ENCODE measurements at places on chromosomes 2 and 18.

GRCh38 chr2:156986339-156986988 lies 271.0 kb upstream of the GALNT5 start:
- no peak for DNase-seq

DNA sequence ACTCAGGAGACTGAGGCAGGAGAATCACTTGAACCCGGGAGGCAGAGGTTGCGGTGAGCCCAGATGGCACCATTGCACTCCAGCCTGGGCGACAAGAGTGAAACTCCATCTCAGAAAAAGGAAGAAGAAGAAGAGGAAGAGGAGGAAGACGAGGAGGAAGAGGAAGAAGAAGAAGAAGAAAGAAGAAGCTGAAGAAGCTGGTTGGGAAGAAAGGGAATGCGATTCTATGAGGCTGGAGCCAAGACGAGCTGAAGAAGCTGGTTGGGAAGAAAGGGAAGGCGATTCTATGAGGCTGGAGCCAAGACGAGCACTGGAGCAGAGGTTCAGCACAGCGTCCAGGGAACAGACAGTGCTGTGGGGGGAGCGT lies 30.3 kb upstream of the TAF1B start:
- no peak for DNase-seq

DNA sequence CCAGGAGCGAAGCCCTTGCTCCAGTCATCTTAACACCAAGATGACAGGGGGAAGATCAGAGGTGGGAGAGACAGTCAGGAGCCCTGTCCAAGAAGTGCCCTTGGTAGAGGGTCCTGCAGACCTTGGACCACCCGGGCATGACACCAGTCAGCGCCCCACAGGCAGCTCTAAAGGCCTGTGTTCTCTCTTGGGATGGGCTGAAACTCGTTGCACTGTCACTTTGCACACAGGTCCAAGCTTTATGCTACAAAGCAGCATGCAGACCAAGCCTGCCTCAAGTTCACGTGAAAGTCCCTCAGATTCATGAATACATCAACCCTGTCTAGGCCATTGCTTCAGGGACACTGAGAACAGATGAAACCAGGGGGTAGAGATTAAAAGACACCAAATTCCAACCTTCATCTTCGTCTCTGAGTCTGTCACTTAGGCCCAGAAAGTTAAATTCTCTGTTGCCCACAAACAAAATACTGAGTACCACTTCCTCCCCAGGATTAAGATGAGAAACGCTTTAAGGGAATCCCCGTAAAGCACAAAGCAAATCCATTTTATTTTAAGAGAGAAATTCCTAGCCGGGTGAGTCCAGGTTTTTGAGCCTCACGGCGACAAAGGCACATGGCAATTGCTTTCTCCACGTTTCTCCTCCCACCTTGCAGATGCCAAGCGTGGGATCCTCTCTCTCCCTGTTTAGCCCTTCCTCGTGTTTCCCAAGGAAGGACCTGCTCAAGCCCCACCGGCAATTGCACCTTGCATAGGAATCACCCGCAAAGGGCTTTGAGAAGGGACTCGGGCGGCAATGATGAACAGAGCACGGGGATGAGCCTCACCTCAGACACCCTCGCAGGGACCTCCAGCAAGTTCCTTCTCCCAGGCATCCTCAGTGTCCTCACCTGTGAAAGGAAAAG lies 75.0 kb upstream of the ID2 start:
- no peak for DNase-seq

DNA sequence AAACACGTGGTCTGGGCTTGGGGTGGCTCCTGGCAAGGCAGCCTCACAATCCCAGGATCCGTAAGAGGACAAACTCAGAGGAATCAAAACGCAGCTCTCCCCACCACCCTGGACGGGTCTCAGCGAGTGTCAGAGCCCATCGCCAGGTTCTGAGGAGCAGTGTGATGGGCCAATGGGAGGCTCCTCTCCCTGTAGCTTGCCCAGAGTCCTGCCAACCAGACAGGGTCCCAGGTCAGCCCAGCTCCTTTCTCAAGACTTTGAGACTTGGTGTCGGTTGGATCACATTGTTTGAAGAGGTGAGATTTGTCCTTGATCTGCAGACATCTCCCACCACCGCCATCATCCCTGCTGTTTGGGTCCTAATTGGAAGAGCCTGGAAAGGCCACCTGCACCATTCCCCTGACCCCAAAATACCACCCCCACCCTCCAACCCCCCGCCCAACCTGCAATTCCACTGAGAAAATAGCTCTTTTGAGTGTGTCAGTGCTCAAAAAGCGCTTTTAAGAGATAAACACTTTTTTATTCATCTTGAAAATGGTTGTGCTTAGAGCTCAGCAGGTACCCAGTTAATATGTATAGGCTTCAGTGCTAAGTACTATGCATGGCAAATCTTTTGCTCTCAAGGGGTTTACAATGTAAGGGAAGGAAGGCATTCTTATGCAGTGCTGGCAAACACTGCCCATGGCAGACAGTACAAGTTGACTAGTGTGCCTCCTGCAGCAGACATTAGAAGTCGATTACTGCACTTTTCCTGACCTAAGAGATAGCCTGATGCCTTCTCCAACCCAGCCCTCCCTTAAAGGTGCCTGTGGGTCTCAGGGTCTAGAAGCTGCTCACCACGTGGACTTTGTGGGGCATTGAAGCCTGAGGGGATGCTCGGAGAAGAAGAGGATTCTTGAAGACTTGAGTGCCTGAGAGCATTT lies 50.6 kb downstream of the GLI2 start:
- DNase-seq = no peak

GRCh38 chr2:190696792-190697398 lies 48.0 kb downstream of the NAB1 start:
- DNase-seq = no peak

GRCh38 chr2:187168720-187169713 lies 279.0 kb downstream of the CALCRL start:
- no peak for DNase-seq

DNA sequence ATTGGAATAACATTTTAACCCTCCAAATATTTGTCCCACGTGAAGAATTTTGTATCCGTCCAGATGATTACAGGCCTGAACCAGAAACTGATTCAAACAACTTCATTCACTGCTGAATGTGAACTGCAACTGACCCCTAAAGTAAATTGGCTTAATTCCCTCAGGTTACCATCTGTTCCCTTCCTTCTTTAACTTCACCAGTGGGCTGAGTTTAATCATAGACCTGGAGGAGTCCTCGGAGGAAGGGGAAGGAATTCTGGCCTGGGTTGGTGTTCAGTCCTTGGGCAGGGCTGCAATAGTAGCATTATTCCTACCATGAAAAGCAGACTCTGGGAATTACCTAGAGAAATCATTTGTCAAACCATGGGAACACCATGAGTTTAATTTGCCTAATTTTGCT lies 207.4 kb downstream of the TMEM247 start:
- DNase-seq = no peak

- peak; percentile 51 for DNase-seq
Measured at GRCh38 chr2:2879781-2880180, 497.8 kb downstream of the EIPR1 start.

- no peak for DNase-seq
Measured at GRCh38 chr18:42864876-42865275, 250.6 kb downstream of the RIT2 start.

- DNase-seq = no peak
Measured at GRCh38 chr2:207231967-207232366, 66.2 kb upstream of the KLF7 start.

DNA sequence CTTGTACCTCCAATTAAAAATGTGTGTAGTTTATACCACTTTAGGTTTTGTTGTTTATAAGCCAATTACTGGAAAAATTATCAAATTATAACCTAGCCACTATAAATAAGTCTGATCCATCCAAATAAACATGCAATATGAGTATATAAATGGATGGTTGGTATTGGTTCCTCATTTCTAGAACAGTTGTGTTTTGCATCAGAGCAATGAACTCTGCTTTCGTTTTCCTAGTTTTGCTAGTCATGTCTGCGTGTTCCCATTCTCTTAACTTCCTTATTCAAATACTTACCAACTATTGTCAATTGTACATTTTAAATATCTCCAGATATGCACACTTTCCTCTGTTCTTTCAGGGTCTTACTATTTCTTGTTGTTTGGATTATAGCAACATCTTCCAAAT lies 641.7 kb downstream of the NR4A2 start:
- no peak for DNase-seq

- no peak for DNase-seq
Measured at GRCh38 chr18:45687621-45688020, 36.4 kb upstream of the SLC14A1 start.

DNA sequence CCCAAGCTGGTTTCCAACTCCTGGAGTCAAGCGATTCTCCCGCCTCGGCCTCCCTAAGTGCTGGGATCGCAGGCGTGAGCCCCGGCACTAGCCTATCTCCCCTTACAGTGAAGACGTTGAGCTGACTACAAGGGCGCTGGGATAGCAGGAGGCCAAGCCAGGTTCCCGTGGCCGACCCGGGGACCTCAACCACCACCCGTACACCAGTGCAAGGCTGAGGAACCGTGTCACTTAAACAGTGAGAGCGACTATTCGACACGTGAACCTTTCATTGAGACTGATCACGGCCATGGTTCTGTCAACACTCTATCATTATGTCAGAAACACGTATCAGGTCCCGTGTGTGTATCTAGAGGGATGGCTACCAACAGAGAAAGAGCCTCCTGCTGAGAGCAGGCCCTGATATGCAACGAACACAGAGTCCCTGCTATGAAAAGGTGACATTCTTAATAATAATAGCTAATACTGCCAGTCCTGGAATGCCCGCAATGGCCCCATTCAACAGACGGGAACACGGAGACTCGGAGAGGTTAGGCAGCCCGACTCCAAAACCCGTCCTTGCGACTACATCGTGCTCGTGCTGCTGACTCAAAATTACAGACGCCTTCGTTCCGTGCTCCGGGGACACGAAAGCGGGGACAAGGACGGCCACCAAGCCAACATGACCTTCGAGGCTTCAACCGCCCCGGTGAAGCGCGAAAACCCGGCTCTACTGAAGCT lies 833 bp downstream of the AFG3L2 start:
- no peak for DNase-seq

- DNase-seq = no peak
Measured at GRCh38 chr18:46480226-46480625, 176.8 kb downstream of the LOXHD1 start.

DNA sequence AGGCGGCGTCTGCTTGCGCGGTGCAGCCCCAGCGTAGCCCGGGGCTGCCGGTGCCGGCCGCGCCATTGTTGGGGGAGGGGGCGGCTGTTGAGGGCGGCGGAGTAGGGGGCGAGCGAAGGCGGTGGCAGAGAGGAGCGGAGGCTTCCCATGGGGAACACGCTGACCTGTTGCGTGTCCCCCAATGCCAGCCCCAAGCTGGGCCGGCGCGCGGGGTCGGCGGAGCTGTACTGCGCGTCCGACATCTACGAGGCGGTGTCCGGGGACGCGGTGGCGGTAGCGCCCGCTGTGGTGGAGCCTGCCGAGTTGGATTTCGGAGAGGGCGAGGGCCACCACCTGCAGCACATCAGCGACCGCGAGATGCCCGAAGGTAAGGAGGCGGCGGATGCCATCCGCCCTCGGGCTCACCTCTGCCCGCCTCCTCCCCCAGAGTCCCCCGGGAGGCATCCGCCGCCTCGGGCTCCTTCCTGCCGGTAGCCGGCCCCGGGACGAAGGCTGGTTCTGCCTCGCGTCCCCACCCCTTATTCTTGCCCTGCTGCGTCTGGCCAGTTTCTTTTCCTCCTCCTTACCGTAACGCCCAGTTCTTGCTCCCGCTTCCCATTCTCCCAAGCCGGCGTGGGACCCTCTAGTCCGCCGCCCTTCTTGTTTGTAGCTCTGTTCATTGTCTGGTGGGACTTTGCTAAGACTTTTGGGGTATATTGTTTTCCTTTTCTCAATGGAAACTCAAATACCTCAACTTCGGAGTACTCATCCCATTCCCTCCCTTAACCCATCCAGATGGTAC lies 500 bp downstream of the CCNYL1 start:
- DNase-seq = peak; percentile 44

DNA sequence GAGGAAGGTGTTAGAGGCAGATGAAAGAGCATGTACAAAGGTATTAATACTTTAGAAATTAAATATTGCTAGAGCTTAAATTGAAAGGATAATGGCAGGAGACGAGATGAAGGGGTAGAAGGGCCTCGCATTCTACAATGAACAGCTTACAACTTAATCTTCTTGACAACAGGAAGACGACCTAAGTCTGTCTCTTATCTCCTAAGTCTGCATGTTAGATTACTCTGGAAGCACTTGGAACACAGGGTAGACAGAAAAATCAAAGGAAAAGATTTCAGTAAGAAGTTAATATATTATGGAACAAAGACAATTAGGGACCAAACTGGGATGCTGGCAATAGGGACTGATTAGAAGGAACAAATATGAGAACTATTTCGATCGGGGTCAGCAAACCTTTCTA lies 34.9 kb downstream of the SMC6 start:
- no peak for DNase-seq

DNA sequence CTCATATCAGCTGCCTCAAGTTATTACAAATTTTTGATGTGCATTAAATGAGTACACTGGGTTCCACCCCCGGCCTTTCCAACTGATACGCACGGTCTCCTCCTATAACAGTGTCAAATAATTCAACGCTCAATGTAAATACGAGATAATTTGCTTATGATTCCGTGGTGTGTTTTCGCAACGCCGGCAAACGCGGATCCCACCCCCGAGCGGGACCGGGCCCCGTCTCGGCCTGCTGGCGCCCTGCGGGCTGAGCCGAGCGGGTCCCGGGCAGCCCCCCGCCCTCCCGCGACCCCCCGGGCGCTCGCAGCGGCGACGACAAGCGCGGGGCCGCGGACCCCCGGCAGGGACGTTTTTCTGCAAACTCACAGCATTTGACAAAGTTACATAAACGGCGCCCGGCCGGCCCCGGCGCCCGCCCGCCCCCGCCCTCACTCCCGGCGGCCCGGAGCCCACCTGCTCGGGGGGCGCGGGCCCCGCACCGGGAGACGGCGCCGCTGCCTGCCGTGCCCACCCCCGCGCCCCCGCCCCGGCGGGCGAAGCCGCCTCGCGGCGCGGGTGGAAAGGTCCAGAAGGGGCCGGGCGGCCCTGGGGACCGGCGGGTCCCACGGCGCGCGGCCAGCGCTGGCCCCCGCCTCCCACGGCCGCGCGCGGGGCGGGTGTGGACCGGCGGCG lies 762 bp downstream of the HDAC4 start:
- no peak for DNase-seq

GRCh38 chr18:44556296-44556695 lies 124.4 kb upstream of the SETBP1 start:
- no peak for DNase-seq

DNA sequence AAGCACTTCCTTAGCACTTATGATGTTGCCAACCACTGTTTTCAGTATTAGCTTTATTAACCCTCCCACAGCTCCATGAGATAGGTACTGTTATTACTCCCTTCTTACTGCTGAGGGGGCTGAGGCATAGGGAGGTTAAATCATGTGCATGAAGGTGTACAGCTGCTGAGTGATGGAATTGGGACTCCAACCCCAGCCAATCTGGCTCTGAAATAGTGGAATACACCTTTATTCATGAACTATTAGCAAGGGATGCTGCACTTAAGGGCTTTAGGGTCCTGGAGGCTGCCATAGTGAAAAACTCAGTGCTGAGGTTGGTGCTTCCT lies 19.2 kb downstream of the SMARCAL1 start:
- no peak for DNase-seq
